ENCODE measurements at places on chromosomes 6 and 20.

GRCh38 chr6:25959890-25960536 lies 2.6 kb upstream of the TRIM38 start:
- DNase-seq, result no peak

- no peak for DNase-seq
Measured at GRCh38 chr6:90219209-90219985, 77.2 kb downstream of the BACH2 start.

GRCh38 chr6:167717455-167717854 lies 109.3 kb upstream of the AFDN start:
- DNase-seq, result no peak

DNA sequence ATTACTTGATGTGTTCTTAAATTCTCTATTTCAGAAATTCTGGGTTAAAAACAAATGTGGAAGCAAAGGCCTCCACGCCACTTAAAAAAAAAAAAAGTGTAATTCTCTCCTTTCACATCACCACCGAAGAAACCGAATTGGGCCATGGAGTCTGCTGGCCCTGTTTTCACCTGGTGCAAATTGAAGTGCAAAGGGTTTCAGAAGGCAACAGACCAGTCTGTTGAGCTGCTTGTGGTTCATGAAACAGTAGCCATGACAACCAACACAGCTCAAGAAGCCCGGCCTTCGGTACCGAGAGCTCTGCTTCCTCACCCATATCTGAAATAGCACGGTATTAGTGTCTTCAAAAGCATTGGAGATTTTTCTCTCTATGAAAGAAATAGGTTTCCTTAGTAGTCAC lies 63.1 kb downstream of the GMPR start:
- DNase-seq, result no peak

DNA sequence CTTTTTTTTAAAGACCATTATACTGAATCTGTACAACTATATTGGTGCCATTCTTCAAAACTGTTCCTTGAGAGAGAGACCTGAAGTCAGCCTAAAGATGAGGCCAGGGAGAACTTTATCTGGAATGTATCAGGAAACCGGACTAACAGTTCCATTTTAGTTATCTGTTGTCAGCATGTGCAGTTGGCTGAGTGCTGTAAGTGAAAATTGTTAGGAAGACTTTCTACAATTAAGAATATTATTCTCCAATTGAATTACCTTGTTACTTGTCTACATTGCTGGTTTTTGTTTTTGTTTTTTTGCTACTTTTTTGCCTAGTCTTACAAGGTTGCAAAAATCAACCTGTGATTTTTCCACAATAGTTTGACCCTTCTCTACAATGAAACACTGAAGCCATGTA lies 7.5 kb downstream of the CEP57L1 start:
- DNase-seq, result no peak

All from right cardiac atrium (tissue), 5 donors.